ENCODE measurements at places on chromosomes 6 and 20.

- DNase-seq = no peak
Observed at GRCh38 chr6:115882174-115882573, 178.5 kb downstream of the FRK start.

- no peak for DNase-seq
Observed at GRCh38 chr20:50628332-50628731, 63.0 kb downstream of the RIPOR3 start.

DNA sequence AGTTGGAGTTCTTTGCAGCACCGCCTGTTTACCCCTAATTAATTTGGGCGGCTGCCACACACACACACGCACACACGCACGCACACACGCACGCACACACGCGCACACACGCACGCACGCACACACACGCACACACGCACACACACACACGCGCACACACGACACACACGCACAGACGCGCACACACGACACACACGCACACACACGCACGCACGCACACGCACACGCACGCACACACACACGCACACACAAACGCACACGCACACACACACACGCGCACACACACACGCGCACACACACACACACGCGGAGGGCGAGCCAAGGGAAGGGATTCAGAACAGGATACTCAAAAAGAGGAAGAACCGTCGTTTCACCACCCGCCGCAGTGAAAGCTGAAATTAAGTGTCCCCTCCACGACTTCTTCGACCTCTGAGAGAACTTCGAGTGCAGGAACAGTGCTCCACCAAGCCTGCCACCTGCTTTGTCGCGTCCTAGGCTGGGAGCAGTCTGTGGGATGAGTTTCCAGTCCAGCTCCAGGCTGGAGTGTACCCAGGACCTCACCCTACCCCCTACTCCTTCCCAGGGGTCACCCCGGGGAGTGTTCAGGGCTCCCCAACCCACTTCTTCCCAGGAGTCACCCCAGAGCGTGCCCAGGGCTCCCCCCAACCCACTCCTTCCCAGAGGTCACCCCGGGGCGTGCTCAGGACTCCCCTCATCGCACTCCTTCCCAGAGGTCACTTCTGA lies 1.1 kb downstream of the RNASET2 start:
- DNase-seq = no peak

- no peak for DNase-seq
Observed at GRCh38 chr6:147849401-147850330, 341.2 kb downstream of the SAMD5 start.

GRCh38 chr20:4243071-4243470 lies 227.7 kb upstream of the RNF24 start:
- no peak for DNase-seq

DNA sequence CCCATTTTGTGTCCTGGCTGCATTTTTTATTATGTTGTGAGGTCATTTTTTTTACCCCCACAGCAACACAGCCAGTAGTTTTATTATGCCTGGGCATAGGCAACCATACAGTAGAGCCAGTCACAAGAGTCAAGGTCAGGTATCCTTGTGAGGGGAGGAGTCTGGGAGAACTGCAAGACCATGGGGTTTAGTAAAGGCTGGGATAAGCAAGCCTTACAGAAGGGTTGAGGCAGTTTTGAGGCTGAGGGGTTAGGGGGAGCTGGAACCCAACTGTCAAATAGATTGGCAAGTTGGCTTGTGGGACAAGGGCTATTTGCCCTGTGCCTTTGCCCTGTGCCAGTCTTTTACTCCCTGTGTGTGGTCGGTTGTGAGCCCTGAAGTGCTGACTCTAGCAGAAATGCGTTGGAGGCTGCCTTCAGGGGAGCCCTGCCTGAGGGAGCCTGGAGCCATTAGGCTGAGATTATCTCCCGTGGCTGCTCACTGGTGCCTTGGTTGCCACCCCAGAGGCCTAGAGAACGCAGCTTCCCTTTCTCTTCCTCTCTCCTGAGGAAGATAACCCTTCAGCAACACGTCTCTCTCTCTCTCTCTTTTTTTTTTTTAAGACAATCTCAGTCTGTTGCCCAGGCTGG lies 31.1 kb downstream of the RALY start:
- no peak for DNase-seq

DNA sequence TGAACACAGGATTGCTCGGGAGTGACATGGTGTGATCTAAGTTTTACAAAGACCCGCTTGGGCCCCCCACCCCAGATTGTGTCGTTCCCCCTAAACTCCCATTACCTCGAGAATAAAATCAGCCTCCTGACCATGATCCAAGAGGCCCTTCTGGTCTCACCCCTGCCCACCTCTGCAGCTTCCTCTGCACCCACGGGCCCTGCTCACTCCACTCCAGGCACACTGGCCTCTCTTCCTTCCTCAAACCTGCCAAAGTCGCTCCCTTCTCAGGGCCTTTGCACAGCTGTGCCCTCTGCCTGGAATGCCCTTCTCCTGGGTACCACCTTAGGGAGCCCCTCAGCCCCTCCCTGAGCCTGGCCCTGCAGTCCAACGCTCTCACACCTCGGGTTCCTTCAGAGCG lies 17.9 kb downstream of the TGM2 start:
- no peak for DNase-seq

GRCh38 chr6:116277124-116277523 lies 2.6 kb downstream of the TSPYL1 start:
- no peak for DNase-seq

- no peak for DNase-seq
Observed at GRCh38 chr6:159915397-159915796, 24.6 kb downstream of the MAS1 start.

DNA sequence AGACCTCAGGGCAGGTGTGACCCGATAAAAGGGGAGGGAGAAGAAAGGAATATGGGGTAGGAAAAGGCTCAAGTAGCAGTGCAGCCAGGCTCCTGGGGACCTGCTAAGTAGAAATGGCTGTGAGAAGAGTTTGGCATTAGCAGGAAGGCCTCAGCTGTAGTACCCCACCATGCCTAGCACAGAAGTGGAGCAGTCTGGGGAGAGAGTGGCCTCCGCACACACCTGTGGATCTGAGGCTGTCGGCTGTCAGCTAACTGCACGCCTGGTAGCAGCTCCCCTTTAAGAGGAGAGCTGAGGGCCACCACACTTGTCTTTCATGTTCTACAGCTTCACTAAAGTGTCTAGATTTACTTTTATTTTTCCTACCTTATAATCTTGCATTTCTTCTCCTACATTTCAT lies 24.6 kb downstream of the PDE7B start:
- no peak for DNase-seq

- no peak for DNase-seq
Observed at GRCh38 chr20:49631061-49631716, 63.3 kb upstream of the PTGIS start.

DNA sequence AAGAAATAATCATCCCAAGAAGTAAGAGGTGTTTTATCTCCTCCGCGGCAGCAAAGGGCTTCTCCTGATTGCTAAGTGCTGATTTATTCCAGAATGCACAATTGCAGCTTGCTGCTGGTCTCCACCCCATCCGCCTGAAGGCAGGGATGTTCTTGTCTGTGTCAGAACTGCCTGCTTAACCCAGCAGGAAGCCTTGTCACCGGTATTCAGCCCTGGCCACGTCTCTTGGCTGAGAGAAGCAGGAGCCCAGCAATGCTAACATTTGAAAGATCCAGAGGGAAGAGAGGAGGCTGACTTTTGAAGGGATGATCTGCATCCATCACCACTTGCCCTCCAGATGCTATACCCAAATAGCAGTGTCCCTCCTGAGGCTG lies 4.2 kb downstream of the SCML4 start:
- DNase-seq = no peak

DNA sequence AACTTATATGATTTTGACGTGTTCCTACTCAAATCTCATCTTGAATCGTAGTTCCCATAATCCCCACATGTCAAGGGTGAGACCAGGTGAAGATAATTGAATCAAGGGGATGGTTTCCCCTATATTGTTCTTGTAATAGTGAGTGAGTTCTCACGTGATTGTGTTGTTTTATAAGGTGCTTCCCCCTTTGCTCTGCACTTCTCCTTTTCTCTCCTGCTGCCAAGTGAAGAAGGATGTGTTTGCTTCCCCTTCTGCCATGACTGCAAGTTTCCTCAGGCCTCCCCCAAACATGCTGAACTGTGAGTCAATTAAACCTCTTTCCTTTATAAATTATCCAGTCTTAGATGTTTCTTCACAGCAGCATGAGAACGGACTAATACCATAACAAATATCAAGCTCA lies 83.2 kb downstream of the MANEA start:
- DNase-seq = no peak

DNA sequence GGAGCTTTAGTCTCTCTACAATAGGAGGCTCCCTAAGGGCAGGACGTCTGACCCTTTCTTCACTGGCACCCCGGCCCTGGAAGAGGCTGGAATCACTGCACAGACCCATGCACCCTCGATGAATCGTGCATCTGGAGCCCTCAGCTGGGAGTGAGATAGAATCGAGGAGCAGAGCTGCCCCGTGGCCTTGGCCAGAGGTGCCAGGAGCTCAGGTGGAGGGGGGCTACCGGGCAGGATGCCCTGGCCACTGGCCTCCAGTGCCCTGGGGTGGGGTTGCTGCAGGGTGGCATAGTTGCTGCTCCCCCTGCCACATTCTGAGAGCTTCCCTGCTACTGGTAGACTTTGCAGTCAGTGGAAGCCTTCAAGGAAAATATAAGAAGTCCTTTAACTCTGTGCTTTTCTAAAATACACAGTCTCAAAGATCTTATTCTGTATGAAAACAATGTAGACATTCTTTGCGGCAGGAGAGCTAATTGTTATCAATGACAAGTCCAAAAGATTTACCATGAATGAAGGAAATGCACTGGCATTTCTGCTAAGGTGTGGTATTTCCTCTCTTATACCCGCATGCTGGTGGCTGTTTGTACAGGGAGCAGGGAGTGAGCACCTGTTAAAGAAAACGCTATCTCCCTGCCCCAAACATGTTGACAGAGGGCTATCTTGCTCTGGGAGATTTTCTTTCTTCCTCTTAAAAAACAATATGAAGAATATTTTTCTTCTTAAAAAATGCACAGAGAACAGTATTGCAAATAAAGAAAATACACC lies 122.8 kb downstream of the C6orf118 start:
- no peak for DNase-seq

DNA sequence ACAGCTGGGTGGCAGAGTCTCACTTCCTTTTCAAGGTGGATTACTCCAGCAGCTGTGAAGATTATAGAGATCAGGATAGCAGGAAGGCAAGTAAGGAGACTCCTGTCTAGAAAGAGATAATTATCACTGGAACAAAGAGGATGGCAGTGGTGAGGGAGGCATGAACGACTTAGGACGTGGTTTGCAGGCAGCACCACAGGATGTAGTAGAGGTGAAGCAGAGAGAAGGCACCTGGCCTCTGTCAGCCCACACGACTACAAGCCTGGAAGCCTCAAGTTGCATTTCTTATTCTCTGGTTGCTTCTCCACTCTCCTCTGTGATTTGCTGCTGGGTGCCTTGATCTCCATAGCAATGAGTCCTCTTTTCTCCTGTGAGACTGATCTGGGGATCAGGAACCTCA lies 62.7 kb downstream of the TSHZ2 start:
- no peak for DNase-seq

DNA sequence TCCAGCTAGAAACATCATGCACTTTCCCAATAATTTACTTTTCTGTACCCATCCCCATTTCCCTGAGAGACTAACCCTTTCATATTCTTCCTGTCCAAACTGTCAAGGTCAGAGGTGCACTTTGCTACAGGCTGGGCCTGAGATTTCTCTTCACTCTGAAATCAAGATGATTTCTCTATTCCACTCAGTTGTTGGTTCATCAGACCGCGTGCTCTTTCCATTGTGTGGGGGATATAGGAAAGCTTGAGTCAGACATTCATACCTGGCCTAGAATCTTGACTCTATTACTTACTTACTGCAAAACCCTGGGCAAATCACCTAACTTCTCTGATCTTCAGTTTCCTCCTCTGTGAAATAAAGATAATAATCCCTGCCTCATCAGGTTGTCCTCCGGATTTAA lies 4.7 kb upstream of the ZDHHC14 start:
- DNase-seq = no peak

DNA sequence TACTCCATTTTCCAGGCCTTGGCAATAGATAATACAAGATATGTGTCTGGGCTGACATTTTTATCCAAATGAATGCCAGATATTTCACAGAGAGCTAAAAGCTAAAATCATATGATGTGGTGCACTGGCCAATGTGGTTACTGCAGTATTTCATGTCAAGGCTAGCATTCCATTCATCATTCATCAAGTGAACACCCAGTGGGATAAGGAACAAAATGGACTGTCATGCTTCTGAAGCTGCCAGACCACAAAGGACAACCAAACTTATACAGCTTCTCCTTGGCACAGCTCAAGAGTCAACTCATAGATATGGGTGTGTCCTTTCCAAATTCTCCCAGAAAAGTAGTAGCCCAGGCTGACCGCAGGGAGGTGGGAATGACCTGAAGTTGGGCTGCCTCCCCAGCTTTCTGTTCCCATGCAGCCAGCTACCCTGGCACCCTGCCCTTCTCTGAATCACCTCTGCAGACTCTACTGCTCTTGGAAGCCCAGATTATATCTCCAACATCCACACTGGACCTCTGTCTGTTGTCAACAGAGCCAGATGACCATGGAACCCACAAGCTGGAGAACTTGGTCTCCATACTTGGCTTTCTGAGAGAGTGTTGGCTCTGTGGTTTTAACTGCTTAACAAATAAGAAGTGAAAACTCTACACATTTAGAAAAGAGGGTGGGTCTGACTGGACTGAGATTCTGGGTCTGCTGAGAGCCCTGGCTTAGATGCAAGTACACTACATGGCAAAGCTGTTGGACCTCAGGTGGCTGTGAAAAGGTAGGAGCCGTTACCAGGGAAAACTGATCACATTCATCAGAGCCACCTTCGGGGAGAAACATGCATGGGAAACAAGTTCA lies 122.8 kb downstream of the ALDH8A1 start:
- DNase-seq = no peak

- no peak for DNase-seq
Observed at GRCh38 chr6:88558981-88559380, 392.8 kb upstream of the CNR1 start.

DNA sequence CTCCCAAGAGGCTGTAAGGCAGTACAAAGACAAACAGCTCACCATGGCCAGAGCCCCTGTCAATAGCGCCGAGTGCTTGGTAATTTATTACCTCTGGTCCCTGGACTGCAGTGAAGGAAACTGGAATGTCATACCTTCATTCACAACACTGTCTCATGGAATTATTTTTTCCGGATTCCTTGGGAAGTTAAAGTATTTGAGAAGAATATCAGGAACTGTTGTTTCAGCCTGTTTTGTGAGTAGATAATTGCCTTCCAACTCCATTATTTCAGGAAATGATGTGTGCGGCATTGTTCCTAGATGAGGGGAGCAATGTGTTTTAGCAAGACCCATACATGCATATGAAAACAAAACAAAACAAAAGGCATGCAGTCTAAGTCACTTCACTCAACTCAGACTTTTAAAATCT lies 64.0 kb downstream of the BLOC1S5 start:
- no peak for DNase-seq

DNA sequence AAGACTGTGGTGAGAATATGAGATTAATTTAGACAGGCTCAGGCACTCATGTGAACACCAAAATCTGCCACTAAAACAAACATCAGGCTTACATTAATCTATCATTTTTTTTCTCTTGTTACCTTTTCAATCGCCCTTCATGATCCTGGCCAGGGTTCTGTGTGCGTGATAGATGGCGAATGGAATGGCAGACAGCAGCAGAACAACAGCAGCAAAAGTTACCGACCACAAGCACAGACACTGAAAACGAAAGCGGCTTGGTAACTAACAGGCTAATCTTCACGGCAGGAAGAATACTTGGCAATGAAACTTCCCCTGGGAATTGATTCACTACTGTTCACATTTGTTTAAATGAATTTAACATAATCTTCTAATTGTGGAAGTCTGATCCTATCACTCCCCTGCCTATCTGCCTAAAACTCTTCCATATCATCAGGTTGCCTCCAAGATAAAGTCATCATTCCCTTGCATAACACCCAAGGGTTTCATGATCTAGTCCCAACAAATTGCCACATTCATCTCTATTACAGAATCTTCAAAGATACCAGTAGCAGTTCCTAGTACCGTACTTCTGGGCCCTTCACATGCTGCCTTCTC lies 28.7 kb downstream of the PTPRK start:
- no peak for DNase-seq
